ENCODE measurements at places on chromosomes 3 and 15. TPM values are rescaled to one million over a fixed set of nuclear protein-coding genes. Genes with fewer than 3 reads are reported as not detected.

GRCh38 chr15:99857836-99858235 is 124.6 kb upstream of the LYSMD4 start:
- no peak overlapping the region for H3K27ac ChIP-seq
- H3K36me3 ChIP-seq, result no peaks in the 10 kb centered on the region
- H3K4me3 ChIP-seq, result no peak overlapping the region
- H3K27me3 ChIP-seq, result no peaks in the 10 kb centered on the region
- no peak for DNase-seq

DNA sequence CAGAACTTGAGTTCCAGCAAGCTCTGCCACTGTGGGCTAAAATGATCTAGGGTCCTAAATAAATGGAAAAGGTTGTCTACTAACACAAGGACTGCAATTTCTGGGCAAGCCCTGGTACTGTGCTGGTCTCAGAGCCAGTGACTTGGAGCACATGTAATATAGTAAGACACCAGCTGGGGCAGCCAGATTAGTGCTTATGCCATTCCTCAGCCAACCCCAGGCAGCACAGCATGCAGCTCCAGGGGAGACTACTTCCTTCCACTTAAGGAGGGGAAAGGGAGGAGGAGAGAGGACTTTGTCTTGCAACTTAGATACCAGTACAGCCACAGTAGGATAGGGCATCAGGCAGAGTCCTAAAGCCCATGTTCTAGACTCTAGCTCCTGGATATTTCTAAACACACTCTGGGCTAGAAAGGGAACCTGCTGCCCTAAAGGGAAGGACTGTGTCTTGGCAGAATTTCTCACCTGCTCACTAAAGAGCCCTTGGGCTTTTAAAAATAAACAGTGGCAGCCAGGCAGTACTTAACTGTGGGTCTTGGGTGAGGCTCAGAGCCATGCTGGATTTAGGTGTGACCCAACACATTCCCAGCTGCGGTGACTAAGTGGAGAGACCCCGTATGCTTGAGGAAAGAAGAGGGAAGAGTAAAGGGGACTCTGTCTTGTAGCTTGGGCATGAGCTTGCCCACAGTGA is 223.7 kb upstream of the BCHE start:
- no peaks in the 10 kb centered on the region for H3K27me3 ChIP-seq
- no peaks in the 10 kb centered on the region for H3K4me1 ChIP-seq
- no peaks in the 10 kb centered on the region for H3K36me3 ChIP-seq

SGO1 gene
- total RNA-seq, result 0.55 TPM

DNA sequence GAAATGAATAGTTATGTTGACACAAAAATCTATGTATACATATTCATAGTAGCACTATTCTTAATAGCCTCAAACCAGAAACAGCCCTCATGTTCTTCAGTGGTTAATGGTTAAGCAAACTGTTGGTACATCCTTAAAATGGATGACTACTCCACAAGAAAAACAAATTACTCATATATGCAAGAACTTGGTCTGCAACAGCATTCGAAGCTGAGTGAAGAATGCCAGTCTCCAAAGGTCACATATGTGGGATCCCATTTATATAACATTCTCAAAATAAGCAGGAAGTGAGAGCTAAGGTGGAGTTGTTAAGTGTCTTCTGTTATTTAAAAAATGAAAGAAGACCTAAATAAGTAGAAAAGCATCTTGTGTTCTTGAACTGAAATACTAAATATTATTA is 365.7 kb downstream of the GABRG3 start:
- no peak for DNase-seq
- no peaks in the 10 kb centered on the region for H3K27me3 ChIP-seq
- no peak overlapping the region for H3K4me3 ChIP-seq
- no peaks in the 10 kb centered on the region for H3K36me3 ChIP-seq
- H3K27ac ChIP-seq, result no peak overlapping the region
- H3K4me1 ChIP-seq, result no peaks in the 10 kb centered on the region

- no peaks in the 10 kb centered on the region for H3K36me3 ChIP-seq
- no peak overlapping the region for H3K27ac ChIP-seq
- no peak overlapping the region for H3K4me3 ChIP-seq
- H3K4me1 ChIP-seq, result peaks cover 7% of the 10 kb centered on the region
- no peaks in the 10 kb centered on the region for H3K27me3 ChIP-seq
These were observed 46.9 kb downstream of the RAB11A start for GRCh38 chr15:65916041-65916663.

DNA sequence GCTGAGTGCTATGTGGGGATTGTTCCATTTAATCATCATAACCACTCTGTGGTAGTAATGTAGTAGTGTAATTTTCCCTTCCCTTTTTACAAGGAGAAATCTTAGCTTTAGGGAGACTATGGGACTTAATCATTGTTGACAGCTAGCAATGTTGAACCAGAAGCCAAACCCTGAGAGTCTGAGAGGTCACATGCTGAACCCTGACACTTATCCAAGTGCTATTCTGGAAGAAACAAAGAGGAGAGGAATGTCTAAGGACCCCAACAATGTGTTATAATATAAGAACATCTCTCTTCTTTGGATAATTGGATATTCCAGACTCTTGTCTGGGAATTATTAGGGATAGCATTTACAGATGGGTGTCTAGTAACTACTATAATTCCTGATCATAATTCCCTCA is 58.4 kb downstream of the GAP43 start:
- no peak overlapping the region for H3K4me3 ChIP-seq
- H3K27me3 ChIP-seq, result no peaks in the 10 kb centered on the region
- no peaks in the 10 kb centered on the region for H3K4me1 ChIP-seq
- H3K27ac ChIP-seq, result no peak overlapping the region
